ENCODE measurements at places on chromosomes 12 and 14. TPM values are rescaled to one million over a fixed set of nuclear protein-coding genes. Genes with fewer than 3 reads are reported as not detected.
A peak's percentile ranks its signal among the peaks of the same experiment; 100 is the strongest.

Gene INSM2
- total RNA-seq: not detected

DNA sequence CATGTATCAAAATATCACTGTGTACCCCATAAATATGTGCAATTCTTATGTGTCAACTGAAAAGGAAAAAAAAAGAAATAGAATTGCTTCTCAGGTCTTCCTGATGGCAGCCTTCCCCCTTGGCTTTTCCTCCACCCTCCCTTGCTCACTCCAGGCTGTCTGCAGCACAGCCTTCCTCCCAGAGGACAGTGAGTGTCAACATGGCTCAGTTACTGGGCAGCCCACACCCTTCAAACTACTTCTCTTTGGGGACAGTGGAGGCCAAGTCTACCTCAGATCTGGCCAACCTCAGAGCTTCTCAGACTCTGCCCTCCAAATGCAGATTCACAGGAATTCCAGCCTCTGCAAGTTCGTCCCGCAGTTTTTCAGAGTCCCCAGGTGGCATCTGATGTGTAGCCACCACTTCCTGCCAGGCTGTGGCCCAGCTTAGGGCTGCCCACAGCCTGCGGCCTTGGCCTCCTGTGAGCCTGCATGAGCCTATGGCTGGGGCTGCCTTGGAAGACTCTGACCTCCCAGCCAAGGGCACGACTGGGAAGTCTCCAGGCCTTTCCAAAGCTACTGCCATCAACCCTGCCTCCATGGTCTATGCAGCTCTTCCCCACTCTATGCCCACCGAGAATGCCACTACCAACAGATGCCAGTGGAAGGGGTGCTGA, 148.0 kb upstream of the PWP1 start:
- DNase-seq: no peak

GRCh38 chr14:24775950-24776349, 142.0 kb upstream of the GZMB start:
- no peak for DNase-seq

DNA sequence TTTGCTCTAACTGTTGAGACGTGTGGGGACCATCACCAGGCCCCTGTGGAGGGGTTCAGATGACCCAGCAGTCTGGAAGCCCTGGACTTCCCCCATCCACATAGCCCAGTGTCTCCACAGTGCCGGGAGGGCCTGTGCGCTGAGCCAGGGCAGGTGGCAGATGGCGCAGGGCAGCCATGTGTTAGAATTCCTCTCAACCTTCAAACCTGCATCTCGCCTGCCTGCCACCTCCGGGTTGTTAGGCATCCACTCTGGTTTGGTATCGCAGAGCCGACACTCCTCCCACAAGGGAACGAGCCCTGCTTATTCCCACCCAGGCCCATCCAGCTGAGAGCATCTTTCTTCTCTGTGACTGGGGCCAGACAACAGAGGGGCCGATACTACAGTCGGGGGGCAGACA, 84.5 kb downstream of the ADGRD1 start:
- DNase-seq: no peak

Gene PTHLH
- total RNA-seq: 1.1 TPM

DNA sequence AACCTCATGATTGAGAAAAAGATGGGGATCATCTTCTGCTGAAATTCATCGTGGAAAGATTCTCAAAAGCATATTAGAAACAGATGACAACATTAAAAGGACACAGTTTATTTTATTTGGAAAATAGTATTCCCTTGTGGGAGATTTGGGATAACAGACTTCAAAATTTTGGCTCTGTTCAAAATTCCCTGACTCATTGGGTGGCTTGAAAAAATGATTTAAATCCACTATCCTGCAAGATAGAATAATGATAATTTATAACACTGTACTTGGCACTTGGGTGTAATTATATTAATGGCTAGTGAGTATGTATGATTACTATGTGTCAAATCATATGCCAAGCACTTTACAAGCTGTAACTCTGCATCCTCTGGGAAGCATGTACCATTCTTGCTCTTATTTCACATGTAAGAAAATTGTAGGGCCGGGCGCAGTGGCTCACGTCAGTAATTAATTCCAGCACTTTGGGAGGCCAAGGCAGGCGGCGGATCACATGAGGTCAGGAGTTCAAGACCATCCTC, 128.8 kb downstream of the LMNTD1 start:
- no peak for DNase-seq

GRCh38 chr12:70627677-70628076, 9.6 kb downstream of the PTPRB start:
- DNase-seq: peak; percentile 59

Gene ISCU
- 119 TPM for total RNA-seq

DNA sequence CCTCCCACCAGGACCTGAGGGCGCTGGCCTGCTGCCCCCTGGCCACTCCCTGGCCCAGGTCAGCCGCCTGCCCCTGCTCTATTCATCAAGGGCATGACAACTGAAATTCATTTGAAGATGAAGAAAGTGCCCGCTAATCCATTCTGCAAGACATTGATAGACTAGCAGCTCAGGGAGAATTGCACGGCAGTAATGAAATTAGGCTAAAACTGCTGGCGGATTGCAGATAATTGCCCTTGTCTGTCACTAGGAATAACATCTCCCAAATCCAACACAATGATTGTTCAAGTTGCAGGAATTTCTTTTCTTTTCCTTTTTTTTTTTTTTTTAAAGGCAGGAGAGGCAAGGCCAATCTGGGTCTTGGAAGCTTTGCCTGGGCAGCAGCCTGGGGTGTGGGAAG, 44.5 kb downstream of the MVK start:
- no peak for DNase-seq

Gene RPL10L
- not detected for total RNA-seq

- DNase-seq: no peak
Observed at GRCh38 chr12:19833775-19834501, 394.6 kb downstream of the AEBP2 start.

GRCh38 chr12:68971404-68971803, 38.4 kb upstream of the CPM start:
- no peak for DNase-seq

- DNase-seq: no peak
Observed at GRCh38 chr14:54489318-54489683, 521 bp upstream of the GMFB start.

GRCh38 chr12:125038976-125039625, 26.1 kb upstream of the AACS start:
- no peak for DNase-seq

- no peak for DNase-seq
Observed at GRCh38 chr12:11228296-11228879, 41.1 kb downstream of the PRB3 start.

Gene ADSS1
- 3.7 TPM for total RNA-seq

Gene PXN
- total RNA-seq: 31.3 TPM

GRCh38 chr12:73935817-73936216, 601.8 kb upstream of the ATXN7L3B start:
- peak; percentile 31 for DNase-seq

DNA sequence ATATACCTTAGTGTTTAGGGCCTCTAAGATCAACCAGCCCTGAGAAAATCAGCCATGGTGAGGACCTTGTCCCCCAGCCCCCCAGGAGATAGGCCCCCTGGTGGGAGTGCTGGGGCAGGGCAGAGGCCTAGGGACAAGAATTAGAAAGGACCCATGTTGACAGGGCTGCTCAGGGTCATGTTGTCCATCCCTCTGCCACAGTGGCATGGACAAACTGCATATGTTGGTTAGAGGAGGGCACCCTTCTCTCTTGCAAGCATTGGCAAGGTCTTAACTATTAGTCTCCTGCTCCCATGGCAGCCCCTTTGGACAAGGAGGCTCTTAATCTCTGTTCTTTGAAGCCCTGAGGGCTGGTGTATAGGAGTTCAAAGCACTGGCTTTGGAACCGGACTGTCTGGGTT, 755 bp upstream of the PTPN6 start:
- DNase-seq: no peak

GRCh38 chr14:104889375-104889757, 24.3 kb downstream of the CEP170B start:
- DNase-seq: no peak

DNA sequence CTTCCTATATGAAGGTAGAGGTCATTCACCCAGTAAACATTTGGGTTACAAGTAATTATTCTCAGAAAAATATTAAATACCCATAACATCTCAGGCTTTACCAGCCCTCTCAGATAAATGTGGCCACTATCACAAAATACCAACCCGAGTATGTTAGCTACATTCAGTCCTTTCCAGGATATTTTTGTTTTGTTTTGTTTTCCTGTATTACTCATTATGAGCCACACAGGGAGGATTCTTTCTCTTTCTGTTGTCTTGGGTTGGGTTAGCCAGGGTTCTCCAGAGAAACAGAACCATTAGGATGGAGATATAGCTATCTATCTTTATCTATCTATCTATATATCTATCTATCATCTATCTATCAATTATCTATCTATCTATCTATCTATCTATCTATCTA, 947.6 kb upstream of the MDGA2 start:
- no peak for DNase-seq

Measured in H4 (cell line).